ENCODE measurements at places on chromosomes 16 and 17.
A peak's percentile ranks its signal among the peaks of the same experiment; 100 is the strongest.

DNA sequence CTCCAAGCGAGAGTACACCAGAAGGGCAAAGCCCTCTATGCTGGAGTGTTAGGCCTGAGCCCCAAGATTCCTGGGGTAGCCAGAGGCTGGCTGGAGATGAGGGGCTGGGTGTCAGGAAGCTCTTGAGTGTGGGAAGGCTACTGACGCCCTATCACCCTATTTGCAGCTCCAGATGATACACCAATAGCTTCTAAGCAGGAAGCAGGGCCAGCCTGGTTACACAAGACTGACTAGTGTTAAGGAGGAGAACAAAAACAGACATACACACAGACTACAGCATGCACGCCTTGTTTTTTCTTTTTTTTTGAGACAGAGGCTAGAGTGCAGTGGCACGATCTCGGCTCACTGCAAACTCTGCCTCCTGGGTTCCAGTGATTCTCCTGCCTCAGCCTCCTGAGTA lies 15.9 kb downstream of the POLR3K start:
- DNase-seq, result no peak

DNA sequence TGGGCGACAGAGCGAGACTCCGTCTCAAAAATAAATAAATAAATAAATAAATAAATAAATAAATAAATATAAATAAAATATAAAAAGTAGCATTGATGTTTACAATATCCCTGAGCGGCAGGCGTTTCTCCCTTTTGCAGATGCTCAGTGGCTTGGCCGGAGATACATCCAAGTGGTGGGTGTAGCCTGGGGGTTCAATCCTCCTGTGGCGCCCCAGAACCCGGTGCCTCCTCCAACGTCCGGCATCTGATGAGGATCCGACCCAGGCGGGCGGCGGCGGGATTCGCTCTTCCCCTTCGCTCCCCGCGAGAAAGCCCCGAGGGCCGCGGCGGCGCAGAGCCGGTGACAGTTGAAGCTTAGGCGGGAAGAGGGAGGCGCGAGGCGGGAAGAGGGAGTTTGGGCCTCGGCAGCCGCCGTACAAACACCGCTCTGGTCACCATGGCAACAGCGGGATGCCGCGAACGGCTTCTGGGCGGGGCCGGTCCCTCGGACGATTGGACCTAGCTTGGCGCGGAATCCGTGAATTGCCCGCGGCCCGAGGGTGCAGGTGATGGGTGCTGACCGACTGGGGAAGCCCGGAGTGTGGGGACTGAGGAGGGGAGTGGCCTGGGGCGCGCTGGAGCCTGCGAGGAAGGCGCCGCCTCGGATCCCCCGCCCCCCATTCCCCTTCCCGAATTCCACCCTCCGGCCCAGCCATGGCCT lies 12.7 kb upstream of the ALDOA start:
- peak; percentile 95 for DNase-seq

- DNase-seq, result no peak
Measured at GRCh38 chr16:12059216-12059769, 82.8 kb downstream of the SNX29 start.

DNA sequence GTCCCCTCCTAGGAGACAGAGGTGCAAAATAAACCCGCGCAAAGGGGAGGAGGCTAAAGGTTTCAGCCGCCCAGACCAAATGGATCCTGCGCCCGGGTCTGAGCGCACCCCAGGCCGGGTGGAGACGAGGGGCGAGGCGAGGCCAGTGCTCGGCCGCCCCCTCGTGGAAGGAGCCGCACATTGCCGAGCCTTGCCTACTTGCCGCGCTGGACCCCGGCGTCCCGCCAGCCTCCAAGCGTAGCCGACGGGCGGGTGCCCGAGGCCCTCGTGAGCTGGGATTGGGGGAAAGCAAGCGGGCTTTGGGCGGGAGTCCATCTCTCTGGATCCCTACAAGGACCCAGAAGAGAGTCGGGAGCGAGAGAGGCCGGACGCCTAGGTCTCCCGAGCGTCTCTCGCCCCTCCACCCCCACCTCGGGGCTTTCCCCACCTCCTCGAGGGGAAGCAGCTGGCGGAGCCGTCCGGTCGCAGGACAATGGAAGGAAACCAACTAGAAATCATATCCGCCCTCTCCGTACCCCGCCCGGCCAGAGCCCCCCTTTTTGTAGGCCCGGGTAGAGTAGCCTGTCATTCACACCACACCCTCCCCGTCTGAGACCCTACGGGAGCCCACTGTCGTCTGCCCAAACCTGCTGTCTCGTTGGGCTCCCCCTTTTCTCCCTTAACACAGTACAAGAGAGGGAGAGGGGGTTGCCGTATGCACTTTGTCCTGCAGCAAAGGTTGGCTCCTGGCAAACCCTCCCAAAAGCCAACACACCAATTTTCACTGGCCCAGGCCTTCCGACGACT lies 664 bp upstream of the BCL6B start:
- DNase-seq, result peak; percentile 92

DNA sequence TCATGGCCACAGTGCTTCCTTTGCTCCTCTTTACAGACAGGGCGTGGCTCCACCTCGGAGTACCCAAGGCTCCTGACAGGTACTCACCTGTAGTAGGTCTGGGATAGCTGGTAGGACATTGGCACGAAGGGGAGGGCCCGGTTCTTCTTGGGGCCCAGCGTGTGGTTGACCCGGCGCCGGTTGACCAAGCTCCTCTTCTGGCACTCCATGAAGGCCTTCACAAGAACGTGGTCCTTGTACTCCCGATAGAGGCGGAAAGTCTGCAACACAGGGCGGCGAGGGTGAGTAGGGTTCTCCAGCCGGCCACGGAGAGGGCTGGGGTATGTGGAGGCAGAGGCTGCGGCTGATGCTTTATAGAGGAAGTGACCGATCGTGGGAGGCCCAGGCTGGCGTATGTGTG lies 69.7 kb downstream of the IL21R start:
- DNase-seq, result no peak

DNA sequence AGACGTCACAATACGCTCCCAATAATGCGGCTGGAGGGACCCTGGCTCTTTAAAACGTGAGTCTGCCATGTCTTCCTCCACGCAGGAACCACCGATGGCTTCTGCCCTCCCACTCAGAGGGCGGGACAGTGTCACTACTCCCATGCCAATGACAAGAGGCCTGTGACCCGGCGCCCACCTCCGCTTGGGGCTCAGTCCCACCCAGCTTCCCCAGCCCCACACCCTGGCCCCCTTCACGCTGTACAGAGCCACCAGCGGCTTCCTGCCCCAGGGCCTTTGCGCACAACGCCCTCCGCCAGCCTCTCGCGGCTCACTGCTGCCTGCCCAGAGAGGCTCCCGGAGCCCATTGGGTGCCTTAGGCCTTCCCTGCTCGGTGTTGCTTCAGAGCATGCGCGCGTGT lies 29.5 kb upstream of the ZNF469 start:
- DNase-seq, result no peak

DNA sequence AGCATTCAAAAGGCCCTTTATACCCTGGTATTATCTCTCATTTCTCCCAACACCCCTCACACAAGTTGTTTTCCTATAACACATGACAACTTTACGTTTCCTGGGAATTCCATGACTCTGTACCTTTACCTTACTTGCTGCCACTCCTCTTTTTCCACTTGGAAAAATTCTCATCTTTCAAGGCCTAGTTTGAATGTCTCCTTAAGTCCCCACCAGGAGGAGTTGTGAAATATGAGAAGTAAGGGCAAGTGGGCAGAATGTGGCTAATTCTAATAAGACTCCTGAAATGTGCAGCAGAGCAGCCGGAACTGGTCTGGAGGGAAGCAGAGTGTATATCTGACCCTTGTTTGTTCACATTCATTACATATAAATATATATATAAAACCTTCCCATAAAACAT lies 39.7 kb downstream of the BRCA1 start:
- no peak for DNase-seq

- DNase-seq, result no peak
Measured at GRCh38 chr16:65222049-65222448, 100.2 kb upstream of the CDH11 start.

DNA sequence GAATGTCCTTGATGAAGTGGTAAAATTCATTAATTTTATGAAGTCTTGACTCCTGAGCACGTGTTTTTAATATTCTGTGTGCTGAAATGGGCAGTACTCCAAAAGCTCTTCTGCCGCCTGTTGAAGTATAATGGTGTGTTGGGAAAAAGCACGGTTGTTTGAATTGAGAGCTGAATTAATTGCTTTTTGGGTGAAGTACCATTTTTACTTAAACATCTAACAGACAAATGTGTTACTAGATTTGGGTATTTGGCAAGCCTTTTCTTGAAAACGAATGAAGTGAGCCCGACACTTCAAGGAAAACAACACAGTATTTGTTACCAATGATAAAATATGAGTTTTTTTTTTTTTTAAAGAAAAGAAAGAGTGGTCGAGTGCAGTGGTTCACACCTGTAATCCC lies 22.5 kb downstream of the WWP2 start:
- DNase-seq, result no peak

DNA sequence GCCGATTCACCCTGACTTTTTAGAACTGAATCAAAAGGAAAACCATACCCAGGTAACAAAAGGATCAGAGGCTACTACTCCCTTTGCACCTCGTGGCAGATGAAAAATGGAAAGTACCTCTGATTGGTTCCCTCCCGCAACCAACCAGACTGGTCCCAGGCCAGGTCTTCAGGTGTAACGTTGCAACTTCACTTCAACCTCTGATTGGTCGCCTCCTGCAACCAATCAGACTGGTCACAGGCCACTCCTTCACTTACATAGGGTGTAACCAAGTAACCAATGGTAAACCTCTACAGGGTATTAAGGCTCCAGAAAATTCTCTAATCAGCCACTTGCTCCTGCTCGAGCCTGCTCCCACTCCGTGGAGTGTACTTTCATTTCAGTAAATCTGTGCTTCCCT lies 89.4 kb downstream of the ADCY9 start:
- DNase-seq, result no peak

DNA sequence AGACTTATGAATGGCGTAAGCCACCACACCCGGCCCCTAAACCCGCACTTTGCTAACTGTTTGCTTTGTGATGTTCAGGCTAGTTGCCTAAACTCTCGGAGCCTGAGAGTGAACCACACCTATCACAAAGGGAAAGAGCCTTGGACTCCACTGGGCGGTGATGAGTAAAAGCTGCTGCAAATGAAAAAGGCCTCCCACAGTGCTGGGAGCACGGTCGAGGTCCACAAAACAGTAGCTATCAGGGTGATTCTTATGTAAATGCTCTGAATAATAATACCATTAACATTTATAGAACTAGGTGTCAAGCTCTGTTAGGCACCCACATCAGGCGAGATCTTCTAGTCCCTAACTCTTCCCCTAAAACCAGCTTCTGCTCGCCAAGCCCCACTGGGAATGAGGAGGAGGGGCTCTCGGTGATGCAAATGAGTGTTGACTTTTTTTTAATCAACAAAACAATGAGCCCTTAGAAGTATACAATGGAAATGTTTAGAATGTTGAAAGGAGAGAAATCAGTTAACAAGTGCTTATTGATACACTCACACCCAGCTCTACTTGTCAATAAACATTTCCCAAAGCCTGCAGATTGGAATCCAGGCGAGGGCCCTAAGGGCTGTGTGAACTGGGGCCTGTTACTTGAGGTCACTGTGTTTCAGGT lies 19.8 kb downstream of the FBRS start:
- no peak for DNase-seq

DNA sequence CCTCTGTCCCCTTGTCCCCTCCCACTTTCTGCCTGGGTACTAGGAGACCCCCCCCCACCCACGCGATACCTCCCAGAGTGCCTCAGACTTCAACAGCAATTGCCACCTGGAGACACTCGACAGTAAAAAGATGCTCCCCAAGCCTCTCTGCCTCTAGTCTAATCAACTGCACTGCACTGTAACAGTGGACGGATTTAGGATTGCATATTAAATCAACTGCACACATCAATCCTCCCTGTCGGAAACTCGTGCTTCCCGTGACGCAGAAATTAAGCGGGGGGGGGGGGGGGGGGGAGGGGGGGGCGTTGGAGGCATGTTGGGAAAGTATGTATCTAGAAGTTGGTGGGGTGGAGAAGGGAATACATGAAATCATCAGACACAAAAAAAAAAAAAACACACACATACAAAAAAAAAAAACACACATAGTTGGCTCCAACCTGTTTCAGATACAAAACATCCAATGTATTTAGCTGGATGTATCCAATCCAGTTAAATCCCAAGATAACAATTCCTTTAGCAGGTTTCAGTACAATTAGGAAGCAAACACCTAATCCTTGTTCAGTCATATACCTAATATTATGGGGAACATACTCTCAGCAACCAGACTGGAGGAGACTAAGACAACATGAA lies 29.7 kb downstream of the FAM222B start:
- peak; percentile 52 for DNase-seq

DNA sequence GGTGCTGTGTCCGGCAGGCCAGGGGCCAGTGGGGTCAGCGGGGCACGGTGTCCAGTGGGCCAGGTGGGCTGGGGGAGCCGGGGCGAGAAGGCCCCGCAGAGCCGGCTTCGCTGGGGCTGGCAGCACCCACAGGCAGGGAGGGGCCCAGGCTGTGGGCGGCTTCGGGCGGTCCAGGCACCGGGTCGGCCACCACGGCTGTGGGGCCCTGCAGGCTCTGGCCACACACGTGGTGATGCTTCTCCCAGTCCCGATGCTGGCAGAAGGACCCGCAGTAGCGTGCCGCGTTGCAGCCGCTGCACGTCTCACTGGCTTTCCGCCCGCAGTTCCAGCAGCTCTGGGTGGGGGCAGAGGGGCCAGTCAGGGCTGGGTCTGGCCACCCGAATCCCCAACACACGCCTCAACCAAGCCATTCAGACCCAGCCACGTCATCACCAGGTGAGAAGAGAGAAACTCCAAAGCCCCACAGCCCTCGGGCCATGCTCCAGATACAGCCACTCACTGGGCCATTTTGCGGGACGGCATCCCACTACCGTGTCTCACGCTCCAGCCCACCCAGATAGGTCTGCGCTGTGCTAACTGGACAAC lies 10.6 kb upstream of the PABPN1L start:
- DNase-seq, result no peak

DNA sequence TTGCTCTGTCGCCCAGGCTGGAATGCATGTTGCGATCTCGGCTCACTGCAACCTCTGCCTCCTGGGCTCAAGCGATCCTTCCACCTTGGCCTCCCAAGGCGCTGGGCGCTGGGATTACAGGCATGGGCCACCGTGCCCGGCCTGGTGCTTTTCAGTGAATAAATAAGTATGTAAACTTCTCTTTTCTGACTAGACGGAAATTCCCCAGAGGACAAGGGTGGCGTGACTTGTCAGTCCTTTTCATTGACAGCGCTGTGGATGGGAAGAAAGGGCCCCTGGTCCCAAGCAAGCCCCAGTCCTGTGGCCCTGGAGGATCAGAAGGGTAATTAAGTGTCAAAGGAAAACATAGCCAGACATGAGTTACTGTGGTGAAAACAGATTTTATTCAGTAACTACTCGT lies 9.6 kb upstream of the SPN start:
- no peak for DNase-seq

- peak; percentile 49 for DNase-seq
Measured at GRCh38 chr16:84648595-84649510, 542 bp downstream of the KLHL36 start.

DNA sequence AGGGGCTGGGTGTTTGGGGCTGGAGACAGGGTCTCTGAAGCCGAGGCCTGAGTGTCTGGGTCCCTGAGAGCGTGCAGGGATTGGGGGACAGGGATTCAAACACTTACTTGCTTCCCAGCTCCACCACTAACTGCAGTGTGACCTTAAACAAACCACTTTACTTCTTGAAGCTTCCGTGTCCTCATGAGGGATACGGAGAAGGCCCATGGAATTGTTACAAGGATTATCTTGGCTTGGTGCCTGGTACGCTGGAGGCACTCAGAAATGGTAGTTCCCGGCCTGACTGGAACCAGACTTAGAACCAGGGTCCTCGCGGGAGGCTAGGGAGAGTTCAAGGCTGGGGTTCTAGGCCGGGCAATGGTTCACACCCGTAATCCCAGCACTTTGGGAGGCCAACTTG lies 2.9 kb upstream of the CXCL16 start:
- DNase-seq, result no peak

GRCh38 chr16:87407511-87408112 lies 15.5 kb downstream of the MAP1LC3B start:
- no peak for DNase-seq

Data from AG08396 (cell line).